ENCODE measurements at places on chromosomes 1 and 21.

GRCh38 chr1:206821493-206821892, 43.9 kb upstream of the IL20 start:
- DNase-seq = no peak

- no peak for DNase-seq
Observed at GRCh38 chr1:100323419-100324106, 28.7 kb upstream of the CDC14A start.

DNA sequence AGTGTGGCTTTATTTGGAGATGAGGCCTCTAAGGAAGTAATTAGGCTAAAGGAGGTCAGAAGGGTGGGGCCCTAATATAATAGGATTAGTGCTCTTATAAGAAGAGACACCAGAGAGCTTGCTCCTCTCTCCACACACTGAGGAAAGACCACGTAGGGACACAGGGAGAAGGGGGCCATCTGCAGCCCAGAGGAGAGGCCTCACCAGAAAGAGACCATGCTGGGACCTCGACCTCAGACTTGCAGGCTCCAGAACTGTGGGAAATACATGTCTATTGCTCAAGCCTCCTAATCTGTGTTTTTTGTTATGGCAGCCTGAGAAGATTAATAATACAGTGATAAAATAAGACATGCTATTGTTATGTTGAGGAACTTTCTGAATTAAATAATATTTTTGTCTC, 8.3 kb downstream of the RCAN1 start:
- no peak for DNase-seq

DNA sequence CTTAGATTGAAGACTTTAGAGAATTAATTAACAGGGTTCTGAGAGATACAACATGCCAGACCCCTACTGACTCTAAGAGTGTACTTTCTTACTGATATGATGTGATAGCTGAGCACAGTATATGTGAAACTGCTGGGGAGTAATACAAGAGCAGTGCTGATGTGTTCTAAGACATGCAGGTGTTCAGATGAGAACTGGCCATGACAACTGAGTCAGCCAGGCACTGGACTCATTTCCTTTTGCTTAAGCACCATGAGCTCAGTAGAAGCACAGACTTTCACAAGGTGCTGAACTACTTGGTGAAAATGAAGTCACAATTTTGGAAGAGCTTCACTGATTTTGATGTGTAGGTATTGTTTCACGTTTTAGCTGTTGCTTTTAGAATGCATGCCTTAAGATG, 15.9 kb upstream of the POGZ start:
- DNase-seq = no peak

- DNase-seq = no peak
Observed at GRCh38 chr1:201531551-201532425, 7.1 kb upstream of the NAV1 start.

Data from inflammatory macrophage treated with lipopolysaccharide for 4 hours (primary cell).